ENCODE measurements at places on chromosomes 7 and 10. TPM values are rescaled to one million over a fixed set of nuclear protein-coding genes. Genes with fewer than 3 reads are reported as not detected.

DNA sequence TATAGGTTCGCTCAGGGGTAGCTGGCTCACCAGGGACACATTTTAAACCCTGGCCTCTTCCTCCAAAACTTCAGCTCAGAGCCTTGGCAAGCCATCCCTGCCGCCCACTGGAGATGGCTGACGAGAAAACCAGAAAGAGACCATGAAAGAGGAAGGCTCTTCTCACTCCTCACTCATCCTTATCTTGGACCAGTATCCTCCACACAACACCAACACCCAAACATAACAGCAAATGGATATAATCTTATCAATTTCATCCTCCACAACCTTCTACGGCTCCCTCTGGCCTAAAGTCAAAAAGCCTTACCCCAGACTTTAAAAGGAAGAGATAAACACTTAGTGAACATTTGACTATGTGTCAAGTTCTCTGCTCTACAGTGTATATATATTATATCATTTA lies 26.9 kb downstream of the DLG5 start:
- DNase-seq: no peak

- DNase-seq: no peak
Observed at GRCh38 chr7:80760292-80760691, 121.8 kb downstream of the CD36 start.

- DNase-seq: no peak
Observed at GRCh38 chr10:89302625-89303024, 779 bp downstream of the IFIT2 start.

- no peak for DNase-seq
Observed at GRCh38 chr10:83647526-83647925, 491.8 kb upstream of the GHITM start.

DNA sequence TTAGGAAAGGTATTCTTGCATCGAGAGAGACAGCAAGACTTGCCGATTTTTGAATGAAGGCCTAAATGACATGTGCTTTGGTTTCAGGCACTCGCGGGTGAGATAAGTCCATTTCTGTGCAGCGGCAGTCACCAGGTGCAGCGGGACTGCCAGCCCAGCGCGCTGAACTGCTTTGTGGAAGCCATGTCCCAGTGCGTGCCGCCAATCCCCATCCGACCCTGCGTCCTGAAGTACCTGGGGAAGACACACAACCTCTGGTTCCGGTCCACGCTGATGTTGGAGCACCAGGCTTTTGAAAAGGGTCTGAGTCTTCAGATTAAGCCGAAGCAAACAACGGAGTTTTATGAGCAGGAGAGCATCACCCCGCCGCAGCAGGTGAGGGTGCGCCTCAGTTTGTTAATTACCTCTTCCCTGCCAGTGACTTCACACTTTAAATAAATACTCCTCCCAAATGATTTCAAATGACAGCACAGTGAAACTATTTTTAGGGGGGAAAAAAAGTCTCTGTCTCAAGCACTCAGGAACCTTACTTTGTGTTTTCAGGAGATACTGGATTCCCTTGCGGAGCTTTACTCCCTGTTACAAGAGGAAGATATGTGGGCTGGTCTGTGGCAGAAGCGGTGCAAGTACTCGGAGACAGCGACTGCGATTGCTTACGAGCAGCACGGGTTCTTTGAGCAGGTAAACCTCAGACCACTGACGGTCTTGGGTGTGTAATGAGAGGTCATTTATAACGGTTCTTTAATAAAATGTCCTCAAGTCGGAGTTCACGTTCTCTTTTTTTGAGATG lies 98.3 kb downstream of the TRRAP start:
- no peak for DNase-seq

Gene CYP2C9
- total RNA-seq: not detected

Gene HKDC1
- 0.35 TPM for total RNA-seq

Gene GJD4
- not detected for total RNA-seq

GRCh38 chr7:5525271-5526099 lies 101.9 kb upstream of the TNRC18 start:
- no peak for DNase-seq

DNA sequence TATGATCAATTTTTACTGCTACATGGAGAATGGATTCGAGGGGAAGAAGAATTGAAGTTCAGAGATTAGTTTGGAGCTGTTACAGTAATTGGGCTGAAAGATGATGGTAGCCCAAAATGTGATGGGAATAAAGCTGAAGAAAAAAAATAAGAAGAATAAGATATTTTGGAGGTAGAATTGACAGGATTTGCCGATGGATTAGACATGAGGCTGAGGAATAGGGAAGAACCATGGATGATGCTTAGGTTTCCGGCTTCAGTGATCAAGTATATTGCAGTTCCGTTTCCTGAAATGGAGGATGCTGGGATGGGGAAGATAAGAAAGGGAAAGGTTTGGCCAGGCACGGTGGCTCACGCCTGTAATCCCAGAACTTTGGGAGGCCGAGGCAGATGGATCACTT lies 38.9 kb upstream of the FHIP2A start:
- no peak for DNase-seq

Gene COL17A1
- total RNA-seq: 0.26 TPM

- DNase-seq: peak; percentile 34
Observed at GRCh38 chr7:22660732-22661131, 66.3 kb upstream of the IL6 start.

DNA sequence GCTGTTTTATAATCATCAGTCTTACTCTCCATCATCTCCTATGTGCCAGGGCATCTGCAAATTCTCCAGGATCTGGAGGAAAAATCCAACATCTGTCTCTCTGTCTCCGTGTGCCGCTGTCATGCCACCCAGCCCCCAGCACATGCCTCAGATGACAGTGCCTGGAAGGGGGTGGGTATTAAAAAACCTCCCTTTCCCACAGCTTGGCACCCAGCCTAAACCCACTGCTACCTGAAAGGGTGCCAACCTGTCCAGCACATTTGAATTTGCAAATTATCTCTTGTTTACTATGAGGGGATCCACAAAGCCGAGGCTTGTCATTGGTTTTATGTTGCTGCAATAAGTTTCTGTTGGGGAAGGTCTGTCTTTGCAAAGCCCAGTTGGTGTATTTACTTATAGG lies 73.1 kb downstream of the EMX2 start:
- DNase-seq: no peak

DNA sequence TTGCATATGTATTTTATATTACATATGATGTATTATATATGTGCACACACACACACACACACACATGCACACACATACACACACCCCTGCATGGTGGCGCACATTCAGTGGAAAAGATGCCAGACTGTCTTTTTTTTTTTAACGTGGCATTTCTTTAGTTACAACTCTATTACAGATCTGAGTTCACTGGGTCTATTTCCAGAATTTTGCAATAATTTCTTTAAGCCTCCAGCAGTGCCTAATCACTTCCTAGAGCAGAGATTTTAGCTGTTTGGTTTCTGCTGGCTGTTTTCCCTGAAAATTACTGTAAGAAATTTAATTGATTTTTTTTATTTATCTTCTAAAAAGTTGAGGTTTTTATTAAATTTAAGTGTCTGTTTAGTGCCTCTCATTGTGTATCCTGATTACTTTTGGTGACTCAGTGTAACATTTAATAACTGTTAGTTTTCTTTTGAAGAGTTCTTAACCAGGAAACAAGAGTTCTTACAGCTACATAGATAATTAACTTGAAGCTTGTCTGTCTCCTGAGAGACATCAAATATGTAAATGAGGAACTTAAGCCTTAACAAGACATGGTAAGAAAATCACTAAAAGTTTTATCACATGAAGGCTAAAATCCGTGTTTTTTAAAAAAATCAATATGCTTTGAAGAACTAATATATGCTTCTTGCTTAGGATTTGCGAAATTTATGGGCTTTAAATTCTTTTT lies 232.0 kb downstream of the MDFIC start:
- DNase-seq: no peak

Gene GPRIN2
- 0.67 TPM for total RNA-seq

Gene SERPINE1
- total RNA-seq: 40.8 TPM

Gene TCTN3
- total RNA-seq: 14.1 TPM

Data from right atrium auricular region (tissue), 2 donors.